H4 (cell line): ENCODE measurements at places on chromosomes 7 and 10. TPM values are rescaled to one million over a fixed set of nuclear protein-coding genes. Genes with fewer than 3 reads are reported as not detected.

Gene GSDME
- total RNA-seq, result 19.8 and 24.4 TPM in 2 replicates

Gene PDZD7
- total RNA-seq, result 0.21 and 0.97 TPM in 2 replicates

Gene STEAP1B
- 1.0 and 1.1 TPM in 2 replicates for total RNA-seq

Gene MUC3A
- total RNA-seq, result not detected in 2 replicates

Gene FBXW4
- 7.1 and 7.7 TPM in 2 replicates for total RNA-seq

Gene ADARB2
- 0.21 TPM in 1 of 2 replicates, not detected in the other for total RNA-seq

Gene SYT15
- 0.17 and 3.0 TPM in 2 replicates for total RNA-seq

Gene LRRC4
- not detected in 2 replicates for total RNA-seq

Gene C10orf62
- total RNA-seq, result not detected in 2 replicates

Gene GRM3
- total RNA-seq, result not detected in 2 replicates

Gene ARMC3
- not detected in 2 replicates for total RNA-seq

Gene TMEM26
- total RNA-seq, result not detected in 2 replicates

Gene CWF19L1
- total RNA-seq, result 31.8 and 36.7 TPM in 2 replicates

Gene C10orf67
- total RNA-seq, result not detected in 2 replicates

Gene NPC1L1
- total RNA-seq, result 0.10 TPM in 1 of 2 replicates, not detected in the other

Gene EVX1
- not detected in 2 replicates for total RNA-seq

Gene ARMC10
- 50.7 and 57.7 TPM in 2 replicates for total RNA-seq

Gene CTBP2
- 58.2 and 69.8 TPM in 2 replicates for total RNA-seq

Gene HIPK2
- total RNA-seq, result 12.5 and 15.4 TPM in 2 replicates

Gene SPDYE1
- total RNA-seq, result not detected in 2 replicates

Gene GOLGA7B
- total RNA-seq, result 0.04 and 0.08 TPM in 2 replicates

Gene C10orf120
- not detected in 2 replicates for total RNA-seq

Gene CYP3A4
- not detected in 2 replicates for total RNA-seq
